Natural killer cell (primary cell): ENCODE measurements at places on chromosomes 7 and 10. TPM values are rescaled to one million over a fixed set of nuclear protein-coding genes. Genes with fewer than 3 reads are reported as not detected.

Gene IL6
- total RNA-seq, result 2.3 TPM

Gene PTPRE
- total RNA-seq, result 275 TPM

Gene DPYSL4
- 1.3 TPM for total RNA-seq

Gene NUTM2D
- total RNA-seq, result 4.6 TPM

Gene DPP6
- total RNA-seq, result not detected

Gene CCM2
- 66.2 TPM for total RNA-seq

Gene MUC12
- 4.6 TPM for total RNA-seq

Gene CLDN15
- total RNA-seq, result 13.7 TPM

Gene KLHL7
- total RNA-seq, result 14.5 TPM

Gene LMOD2
- total RNA-seq, result not detected

GRCh38 chr10:77643795-77644468, 6.3 kb upstream of the KCNMA1 start:
- no peaks in the 10 kb centered on the region for H3K4me1 ChIP-seq
- no peak overlapping the region for H3K4me3 ChIP-seq
- H3K27me3 ChIP-seq, result peaks cover 5% of the 10 kb centered on the region
- H3K27ac ChIP-seq, result no peak overlapping the region
- peak; percentile 61 for DNase-seq
- no peaks in the 10 kb centered on the region for H3K36me3 ChIP-seq

- no peak overlapping the region for H3K27ac ChIP-seq
- H3K27me3 ChIP-seq, result no peaks in the 10 kb centered on the region
- no peak overlapping the region for H3K4me3 ChIP-seq
- H3K36me3 ChIP-seq, result no peaks in the 10 kb centered on the region
- no peak for DNase-seq
These were observed 136.6 kb downstream of the AHR start for GRCh38 chr7:17434841-17435692.

- no peaks in the 10 kb centered on the region for H3K36me3 ChIP-seq
- H3K27ac ChIP-seq, result no peak overlapping the region
- no peaks in the 10 kb centered on the region for H3K27me3 ChIP-seq
- no peaks in the 10 kb centered on the region for H3K4me1 ChIP-seq
These were observed 446.2 kb downstream of the AUTS2 start for GRCh38 chr7:70044525-70044924.

DNA sequence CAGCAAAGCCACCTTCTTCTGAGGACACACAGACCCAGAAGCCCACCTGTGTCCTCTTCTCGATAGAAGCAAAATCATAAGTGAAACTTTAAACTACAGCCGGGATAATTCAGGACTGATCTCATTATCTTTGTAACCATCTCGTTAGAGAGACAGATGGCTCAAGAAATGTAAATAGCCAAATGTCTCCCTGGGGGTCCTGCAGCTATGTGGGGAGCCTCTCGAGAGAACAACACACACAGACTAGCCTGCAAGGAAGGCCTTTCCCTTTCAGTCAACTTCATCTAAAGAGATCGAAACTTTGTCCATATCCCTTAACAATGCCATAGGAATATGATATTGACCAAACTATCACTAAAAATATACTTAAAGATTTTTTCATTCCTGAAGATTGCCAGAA, 93.5 kb downstream of the VWC2 start:
- H3K36me3 ChIP-seq, result no peaks in the 10 kb centered on the region
- DNase-seq, result no peak
- no peak overlapping the region for H3K4me3 ChIP-seq
- no peak overlapping the region for H3K27ac ChIP-seq
- H3K27me3 ChIP-seq, result no peaks in the 10 kb centered on the region

DNA sequence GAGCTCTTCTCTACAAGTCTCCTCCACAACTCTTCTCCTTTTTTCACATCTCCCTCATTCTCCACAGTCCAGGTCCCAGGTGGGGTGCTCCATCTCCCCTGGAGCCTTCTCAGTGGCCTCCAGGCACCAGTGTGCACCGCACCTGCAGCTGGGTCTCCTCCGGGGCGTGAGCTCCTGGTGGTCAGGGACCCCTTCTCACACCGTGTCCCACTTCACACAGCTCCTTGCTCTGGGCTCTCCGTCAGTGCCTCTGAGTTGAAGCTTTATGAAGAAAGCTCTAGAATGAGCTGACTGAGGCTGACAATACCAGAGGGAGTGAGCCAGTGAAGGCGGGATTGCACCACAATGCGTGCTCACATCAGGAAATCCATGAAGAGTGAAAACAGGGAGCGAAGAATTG, 290.2 kb downstream of the DNAJB6 start:
- no peaks in the 10 kb centered on the region for H3K27me3 ChIP-seq
- H3K27ac ChIP-seq, result no peak overlapping the region
- no peak overlapping the region for H3K4me3 ChIP-seq
- no peaks in the 10 kb centered on the region for H3K36me3 ChIP-seq
- H3K4me1 ChIP-seq, result peaks cover 4% of the 10 kb centered on the region
- DNase-seq, result no peak

- no peaks in the 10 kb centered on the region for H3K4me1 ChIP-seq
- no peak overlapping the region for H3K4me3 ChIP-seq
- no peaks in the 10 kb centered on the region for H3K36me3 ChIP-seq
- no peak for DNase-seq
- no peaks in the 10 kb centered on the region for H3K27me3 ChIP-seq
- H3K27ac ChIP-seq, result no peak overlapping the region
These were observed 198.1 kb downstream of the BBS9 start for GRCh38 chr7:33327427-33327826.

- no peaks in the 10 kb centered on the region for H3K36me3 ChIP-seq
- H3K27me3 ChIP-seq, result no peaks in the 10 kb centered on the region
- no peaks in the 10 kb centered on the region for H3K4me1 ChIP-seq
These were observed 1115.6 kb upstream of the GHITM start for GRCh38 chr10:83023662-83024061.

- H3K36me3 ChIP-seq, result no peaks in the 10 kb centered on the region
- H3K4me1 ChIP-seq, result peaks cover 4% of the 10 kb centered on the region
- H3K4me3 ChIP-seq, result no peak overlapping the region
- H3K27ac ChIP-seq, result no peak overlapping the region
- DNase-seq, result no peak
These were observed 22.3 kb upstream of the ARHGAP22 start for GRCh38 chr10:48626986-48627731.

DNA sequence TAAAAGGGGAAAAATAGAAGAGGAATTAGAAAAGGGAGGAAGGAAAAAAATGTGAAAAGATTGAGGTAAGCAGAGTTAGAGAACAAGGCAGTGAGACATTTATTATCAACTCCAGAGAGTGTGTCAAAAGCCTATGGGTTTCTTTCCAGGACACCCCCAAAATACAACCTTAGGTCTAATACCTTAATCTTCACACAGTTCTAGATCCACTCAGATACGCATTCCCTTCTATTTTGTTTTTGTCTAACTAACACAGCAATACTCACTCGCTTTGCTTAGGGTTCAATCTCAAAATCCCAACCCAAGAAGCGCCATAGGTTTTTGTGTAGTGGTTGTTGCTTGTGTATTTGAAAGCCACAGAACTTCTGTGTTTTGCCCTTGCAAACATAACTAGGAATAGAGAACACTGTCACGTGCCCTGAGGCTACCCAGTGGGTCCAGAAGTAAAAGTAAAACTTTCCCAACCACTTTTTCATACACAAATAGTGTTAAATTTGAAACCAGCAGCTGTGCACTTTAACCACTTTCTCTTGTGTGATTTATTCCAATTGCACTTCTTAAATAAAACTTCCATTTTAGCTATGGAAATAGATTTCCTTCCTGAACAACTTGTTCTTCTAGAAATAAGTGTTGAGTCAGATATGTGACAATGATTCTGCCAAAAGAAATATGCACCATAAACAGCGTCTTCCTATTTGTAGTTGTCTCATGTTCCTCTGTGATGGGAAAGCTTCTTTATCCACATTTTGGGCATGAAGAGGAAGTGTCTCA, 414.7 kb upstream of the GHITM start:
- DNase-seq, result no peak
- H3K27ac ChIP-seq, result no peak overlapping the region
- no peak overlapping the region for H3K4me3 ChIP-seq
- H3K4me1 ChIP-seq, result no peaks in the 10 kb centered on the region

DNA sequence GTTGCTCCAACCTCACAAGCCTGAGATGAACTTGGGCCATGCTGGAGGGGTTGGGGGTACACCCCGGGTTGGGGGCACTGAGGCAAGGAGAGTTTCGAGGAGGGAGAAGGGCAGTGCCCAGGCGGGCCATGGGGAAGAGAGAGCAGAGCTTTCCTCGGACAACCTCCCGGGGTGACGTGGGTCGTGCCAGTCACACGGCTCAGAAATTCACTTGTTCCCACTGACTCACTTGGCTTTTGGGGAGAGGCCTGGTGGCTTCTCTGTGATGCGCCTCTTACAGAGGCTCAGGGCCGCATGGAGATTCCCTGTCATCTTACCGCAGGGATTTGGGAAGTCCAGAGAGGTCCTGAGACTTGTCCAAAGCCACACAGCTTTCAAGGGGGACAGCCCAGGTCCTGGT, 2.9 kb downstream of the LAT2 start:
- H3K27me3 ChIP-seq, result no peaks in the 10 kb centered on the region
- H3K27ac ChIP-seq, result no peak overlapping the region
- peaks cover 18% of the 10 kb centered on the region for H3K36me3 ChIP-seq
- peaks cover 80% of the 10 kb centered on the region for H3K4me1 ChIP-seq

DNA sequence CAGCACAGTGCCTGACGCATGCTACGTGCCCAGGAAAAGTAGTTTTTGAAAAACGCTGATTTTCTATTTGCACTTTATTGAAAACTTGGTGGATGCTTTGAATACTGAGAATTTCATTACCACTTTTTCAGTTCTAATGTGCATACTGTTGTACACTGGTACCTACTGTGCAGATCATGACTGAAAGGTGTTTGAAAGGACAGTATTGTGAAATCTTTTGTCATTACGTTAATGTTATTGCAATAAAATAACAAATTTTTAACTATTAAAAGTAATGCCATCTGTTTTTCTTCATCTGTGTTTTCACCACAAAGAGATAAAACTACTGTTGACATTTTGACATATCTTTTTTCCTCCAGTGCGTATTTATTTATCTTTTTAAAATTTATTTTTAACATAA, 42.1 kb downstream of the CNNM2 start:
- H3K27me3 ChIP-seq, result no peaks in the 10 kb centered on the region
- no peak for DNase-seq
- no peaks in the 10 kb centered on the region for H3K4me1 ChIP-seq

DNA sequence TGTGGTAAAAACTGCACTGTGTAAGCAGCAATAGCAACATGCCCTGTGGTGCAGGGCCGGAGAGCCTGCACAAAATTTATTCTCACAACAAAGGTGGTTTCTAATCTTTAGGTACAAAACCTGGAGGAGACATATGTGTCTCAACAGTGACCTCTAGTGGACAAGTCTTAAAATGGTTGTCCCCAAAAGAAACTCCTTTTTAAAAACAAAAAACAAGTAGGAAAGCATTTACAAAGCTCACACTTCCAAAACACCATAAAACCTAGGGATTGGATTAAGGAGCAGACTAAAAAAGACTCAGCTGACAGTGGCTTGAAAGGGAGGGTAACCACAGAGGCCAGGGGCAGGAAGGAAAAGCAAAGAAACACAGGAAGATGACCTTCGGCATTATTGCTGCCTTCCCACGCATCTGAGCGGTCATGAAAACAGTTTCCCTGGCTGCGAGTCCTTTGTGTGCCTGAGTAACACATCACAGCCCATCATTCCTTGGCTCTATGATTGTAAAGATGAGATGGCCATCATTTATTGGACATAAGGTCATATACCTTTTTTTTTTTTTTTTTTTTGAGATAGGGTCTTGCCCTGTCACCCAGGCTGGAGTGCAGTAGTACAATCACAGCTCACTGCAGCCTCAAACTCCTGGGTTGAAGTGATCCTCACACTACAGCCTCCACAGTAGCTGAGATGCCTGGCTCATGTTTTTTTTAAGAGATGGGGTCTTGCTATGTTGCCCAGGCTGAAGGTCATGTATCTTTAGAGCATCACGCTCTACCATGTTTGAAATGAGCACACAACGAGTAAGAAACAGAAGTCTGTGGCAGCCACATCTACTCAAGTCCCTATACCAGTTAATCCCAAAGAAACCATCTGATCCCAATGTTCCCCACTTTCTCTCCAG, 39.5 kb downstream of the RSU1 start:
- peaks cover 12% of the 10 kb centered on the region for H3K4me1 ChIP-seq
- no peaks in the 10 kb centered on the region for H3K36me3 ChIP-seq
- DNase-seq, result no peak

DNA sequence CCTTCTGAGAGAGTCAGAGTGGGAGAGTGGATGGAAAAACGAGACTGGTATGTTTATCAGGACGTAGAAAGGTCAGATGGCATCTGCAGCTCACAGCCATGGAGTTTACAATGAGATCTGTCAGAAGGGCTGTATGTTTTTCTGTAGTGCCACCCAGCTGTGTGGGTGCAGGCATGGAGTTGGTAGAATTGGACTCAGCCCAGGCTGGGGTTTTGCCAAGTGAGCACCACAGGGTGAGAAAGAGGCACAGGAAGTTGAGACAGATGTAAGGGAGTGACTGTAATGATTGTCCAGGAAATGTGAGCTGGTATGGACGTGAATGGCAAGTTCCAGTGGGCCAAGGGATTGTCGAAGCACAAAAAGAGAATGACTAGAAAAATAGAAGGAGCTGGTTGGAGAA, 9.1 kb upstream of the ZYX start:
- no peak for DNase-seq
- peak overlapping the region; percentile 28 for H3K27ac ChIP-seq
- H3K4me1 ChIP-seq, result peaks cover 57% of the 10 kb centered on the region
- no peaks in the 10 kb centered on the region for H3K36me3 ChIP-seq
